ENCODE measurements at places on chromosomes 3 and 15.
A peak's percentile ranks its signal among the peaks of the same experiment; 100 is the strongest.

DNA sequence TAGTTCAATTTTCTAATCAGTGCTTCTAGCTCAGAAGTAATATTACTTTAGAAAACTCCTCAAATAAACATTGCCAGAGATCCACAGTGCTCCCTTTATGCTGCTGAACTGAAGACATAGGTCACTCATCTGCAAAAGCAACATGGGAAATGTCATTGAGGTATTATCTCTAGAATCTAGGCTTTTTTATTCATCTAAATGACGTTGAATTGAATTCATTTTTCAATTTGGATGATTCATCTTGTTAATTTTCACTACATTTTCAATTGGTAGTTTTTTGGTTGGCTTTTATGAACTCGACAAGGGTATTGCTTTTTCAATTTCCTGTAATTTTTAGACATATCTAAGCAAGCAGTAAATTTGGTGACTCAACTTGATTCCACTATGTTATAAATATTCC is 275.4 kb downstream of the NFKBIZ start:
- DNase-seq = no peak

DNA sequence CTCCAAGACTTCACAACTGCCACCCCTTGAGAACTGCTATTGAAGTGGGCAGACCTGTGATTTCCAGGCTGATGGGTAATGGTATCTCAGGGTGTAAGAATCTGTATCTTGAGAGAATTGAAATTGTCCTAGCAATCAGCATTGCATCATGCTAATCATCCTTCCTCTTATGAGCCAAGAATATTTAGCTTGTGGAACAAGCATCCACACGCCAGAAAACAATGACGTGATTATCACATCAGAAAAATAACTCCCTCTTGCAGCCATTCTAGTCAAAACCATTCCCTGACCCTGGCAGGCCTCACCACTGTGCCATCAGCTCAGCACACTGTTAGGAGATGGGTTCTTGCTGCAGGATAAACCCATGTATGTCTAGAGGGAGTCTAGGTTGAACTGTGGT is 6.7 kb downstream of the BCL2L10 start:
- DNase-seq = no peak

- DNase-seq = peak; percentile 33
These were observed 8.0 kb downstream of the KLHL25 start for GRCh38 chr15:85786781-85787114.

DNA sequence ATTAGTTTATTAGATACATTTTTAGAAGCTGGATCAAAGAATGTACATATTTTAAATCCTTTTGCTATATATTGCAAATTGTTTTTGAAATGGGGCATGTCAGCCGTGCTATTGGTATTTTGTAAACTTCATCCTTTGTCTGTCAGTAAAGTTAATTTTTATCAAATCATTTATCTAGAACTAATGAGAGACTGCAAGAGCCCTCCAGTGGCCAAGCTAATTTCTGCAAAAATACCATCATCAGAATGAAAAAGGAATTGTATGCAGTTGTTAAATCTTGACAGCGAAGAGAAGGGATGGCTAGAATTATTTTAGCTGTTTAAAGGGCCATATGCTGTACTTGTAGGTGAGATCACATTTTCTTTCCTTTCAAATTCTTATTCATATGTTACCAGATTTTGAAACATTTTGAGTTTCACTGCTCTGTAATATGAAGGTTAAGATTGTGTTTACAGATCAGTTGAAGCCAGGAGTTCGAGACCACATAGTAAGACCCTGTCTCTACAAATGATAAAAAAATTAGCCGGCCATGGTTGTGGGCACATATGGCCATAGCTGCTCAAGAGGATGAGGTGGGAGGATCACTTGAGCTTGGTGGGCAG is 8.1 kb upstream of the CLDN11 start:
- no peak for DNase-seq

DNA sequence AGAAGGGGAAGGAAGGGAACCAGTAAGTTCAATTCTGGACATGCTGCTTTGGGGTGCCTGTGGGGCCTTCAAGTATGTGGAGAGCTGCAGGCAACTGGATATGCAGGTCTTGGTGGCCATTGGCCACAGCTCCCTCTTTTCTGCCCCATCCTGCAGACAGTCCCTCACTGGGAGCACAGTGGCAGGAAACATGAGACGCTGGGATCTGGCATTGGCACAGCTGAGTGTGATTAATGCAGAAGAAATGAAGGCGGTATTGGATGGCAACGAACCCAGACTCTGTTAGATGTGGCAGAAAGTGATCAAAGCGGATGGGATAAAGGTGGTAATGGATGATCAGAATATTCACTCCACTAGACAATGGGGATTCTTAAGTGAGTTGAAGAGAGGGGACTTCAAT is 23.2 kb upstream of the VPS8 start:
- no peak for DNase-seq

DNA sequence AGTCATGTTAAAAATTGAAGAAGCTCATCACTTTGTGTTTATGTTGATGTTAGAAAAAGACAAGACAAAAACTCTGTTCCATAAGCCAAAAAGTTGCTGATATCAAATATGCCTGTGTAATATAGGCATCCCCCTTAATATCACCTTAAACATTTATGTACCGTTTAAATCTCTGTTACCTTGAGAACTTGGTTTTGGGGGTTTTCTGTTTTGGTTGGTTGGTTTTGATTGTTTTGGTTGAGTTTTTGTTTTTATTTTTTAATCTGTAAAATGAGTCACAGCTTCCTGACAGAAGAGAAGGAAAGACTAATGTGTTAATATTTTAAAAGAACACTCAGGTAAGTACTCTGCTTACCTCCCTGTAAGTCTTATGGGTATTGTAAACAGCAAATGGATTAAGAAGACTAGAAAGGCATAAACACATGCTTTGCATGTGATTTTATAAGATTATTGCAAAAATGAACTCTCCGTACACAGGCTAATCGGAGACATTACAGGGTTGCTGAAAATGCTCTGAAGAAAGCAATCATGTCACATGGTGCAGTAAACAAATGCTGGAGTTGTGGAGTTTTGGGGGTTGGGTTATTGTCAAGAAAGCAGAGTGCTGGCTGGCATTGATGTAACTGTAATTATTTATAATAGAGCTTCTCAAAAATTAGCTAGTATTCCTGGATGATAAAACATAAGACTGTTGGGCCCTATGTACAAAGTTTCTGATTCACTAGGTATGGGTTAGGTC is 69.5 kb upstream of the MBNL1 start:
- DNase-seq = no peak

- no peak for DNase-seq
These were observed 161.8 kb downstream of the SNRK start for GRCh38 chr3:43448098-43448497.

DNA sequence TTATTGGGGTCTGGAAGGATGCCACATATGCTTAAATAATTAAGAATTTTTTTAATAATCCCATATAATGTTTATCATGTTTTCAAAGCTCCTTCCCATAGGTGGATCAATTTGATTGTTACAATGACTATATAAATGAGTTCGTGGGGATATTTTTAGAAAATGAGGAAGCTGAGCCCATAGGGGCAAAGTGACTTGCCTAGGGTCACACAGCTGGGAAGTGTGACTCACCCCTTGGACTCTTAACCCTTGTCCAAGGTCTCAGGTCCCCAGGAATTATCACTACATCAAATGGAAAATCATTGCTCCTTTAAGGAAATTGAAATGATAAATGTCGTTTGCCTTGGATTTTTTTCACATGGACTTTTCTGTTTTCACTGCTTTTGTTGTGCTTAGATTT is 161.2 kb upstream of the RGMA start:
- no peak for DNase-seq

GRCh38 chr3:174072675-174073074 is 675.1 kb downstream of the NLGN1 start:
- DNase-seq = no peak

- no peak for DNase-seq
These were observed 18.4 kb downstream of the FNDC3B start for GRCh38 chr3:172057624-172058327.

GRCh38 chr3:133782454-133782853 is 23.2 kb upstream of the SRPRB start:
- no peak for DNase-seq

GRCh38 chr3:141067206-141067974 is 16.2 kb downstream of the SPSB4 start:
- no peak for DNase-seq

- no peak for DNase-seq
These were observed 473 bp upstream of the COMMD2 start for GRCh38 chr3:149752788-149753136.

DNA sequence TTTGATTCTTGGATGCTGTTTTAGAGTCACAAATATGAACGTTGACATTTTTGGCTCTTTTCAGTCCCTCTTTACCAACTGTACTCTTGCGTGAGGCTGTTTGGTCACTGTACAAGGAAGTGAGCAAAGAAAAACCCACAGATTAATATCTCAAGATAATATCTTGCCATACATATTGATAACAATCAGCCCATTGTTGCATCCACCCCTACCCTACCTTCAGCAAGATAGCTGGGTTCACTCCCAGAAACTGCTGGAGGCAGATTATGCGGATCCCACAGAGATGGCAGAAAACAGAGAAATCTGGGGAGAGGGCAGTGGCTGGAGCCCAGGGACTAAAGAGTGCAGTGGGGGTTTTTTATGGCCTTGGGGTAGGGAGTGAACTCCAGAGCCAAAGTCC is 29.9 kb upstream of the MFSD1 start:
- no peak for DNase-seq

DNA sequence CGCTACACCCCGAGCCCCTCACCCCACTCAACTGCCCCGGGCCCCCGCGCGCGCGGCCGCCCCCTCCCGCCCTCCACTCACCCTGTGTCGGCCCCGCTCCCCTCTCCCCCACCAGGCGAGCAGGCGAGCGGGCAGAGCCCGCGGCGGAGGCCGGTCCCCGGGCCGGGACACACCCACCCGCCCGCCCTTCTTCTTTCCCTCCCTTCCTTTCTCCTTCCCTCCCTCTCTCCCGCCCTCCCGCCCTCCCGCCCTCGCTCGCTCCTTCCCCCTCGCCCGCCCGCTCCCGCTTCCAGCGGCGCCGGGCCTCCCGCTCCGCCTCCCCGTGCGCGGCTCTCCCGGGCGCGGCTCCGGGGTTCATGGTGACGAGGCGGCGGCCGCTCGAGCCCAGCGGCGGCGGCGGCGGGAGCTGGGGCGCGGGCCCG is at the start of gene CTDSPL:
CTDSPL (plus strand) TSS at position 261 of the 422 bp plus-strand sequence. CDS start 320 bp downstream, outside the sequence.
- peak; percentile 46 for DNase-seq

DNA sequence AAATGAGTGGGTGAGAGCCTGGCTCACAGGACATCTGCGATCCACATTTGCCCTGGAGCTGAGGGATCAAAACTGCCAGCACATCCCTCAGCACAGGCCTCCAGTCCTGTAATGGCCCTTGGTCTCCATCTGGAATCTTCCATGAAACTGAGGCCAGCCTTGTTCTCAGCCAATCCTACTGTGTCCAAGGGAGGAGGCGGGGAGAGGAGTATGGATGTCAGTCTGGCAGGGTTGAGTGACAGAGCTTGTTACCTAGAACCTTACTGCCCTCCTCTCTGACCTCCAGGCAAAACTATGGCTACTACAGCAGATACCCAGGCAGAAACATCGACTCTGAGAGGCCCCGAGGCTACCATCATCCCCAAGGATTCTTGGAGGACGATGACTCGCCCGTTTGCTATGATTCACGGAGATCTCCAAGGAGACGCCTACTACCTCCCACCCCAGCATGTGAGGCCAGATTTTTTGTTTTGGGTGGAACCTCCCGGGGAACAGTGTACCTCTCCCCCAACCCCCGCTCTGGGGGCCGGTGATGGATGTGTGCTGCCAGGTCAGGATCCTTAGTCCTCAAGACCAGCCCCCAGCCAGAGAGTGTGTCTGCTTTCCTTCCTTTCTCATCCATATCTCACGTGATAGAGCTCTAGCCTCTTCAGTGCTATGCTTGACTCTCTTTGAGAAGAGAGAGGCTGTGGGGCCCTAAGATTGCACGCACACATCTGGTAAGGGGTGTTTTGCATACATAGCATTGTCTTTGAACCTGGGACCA is 41.3 kb downstream of the CHDH start:
- no peak for DNase-seq

- DNase-seq = no peak
These were observed 37.7 kb downstream of the CLDN18 start for GRCh38 chr3:138047596-138048158.

Measured in WERI-Rb-1 (cell line).